ENCODE measurements at places on chromosomes 2 and 18.
A peak's percentile ranks its signal among the peaks of the same experiment; 100 is the strongest.

- no peak for DNase-seq
Observed at GRCh38 chr2:186718122-186718521, 24.3 kb downstream of the FAM171B start.

DNA sequence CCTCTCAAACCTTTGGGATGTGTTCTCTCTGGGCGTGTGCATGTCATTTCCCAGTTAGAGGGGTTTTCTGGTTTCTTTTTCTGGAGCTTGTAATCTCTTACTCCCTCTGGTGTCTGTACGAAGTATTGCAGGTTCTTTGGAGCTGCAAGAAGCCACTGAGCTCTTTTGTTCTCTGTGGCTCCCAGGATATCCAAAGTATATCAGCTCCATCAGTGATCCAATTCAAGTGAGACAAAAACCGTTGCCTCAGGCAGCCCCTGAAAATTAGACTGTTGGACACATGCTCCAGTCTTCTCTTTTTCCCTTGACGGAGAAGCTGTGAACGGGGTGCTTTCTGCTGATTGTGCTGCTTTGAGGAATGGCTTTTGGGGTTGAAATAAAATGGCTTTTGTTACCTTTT is 59.0 kb upstream of the LDLRAD4 start:
- DNase-seq = no peak

GRCh38 chr2:20288642-20289340 is 61.9 kb downstream of the PUM2 start:
- DNase-seq = no peak

DNA sequence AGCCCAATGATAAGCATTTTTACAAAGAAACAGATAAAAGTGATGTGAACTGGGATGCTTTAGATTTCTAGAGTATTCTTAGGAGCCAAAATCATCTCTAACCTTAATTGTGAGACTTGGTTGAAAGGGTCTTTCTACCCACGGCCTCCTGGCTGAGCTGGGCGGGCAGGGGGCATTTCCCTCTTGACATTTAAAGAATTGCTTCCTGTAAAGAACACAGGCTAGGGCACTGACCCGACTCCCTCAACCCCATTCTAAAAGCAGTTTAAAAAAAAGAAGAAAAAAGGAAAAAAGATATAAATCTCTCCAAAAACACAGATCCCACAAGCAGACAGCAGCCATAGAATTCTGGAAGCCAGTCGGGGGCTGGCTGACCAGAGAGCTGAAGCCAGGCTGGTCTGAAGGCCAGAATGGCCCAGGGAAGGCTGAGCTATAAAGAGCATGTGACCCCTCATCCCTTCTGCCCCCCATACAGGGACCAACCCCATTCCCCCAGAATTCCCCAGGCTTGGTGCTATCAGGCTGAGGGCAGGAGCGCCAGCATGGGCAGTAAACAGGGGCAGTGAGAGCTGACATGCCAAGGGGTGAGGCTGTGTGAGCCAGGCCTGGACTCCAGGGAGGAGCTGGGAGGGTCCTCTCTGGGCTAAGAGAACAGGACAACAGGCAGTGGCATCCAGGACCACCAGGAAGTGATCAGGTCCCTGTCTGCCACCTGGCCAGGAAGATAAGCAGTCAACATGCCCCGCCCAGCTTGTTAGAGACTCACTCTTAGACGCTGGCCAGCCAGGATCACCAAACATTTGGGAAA is 188.5 kb downstream of the HDAC4 start:
- DNase-seq = no peak

GRCh38 chr2:166812166-166812891 is 76.0 kb upstream of the XIRP2 start:
- DNase-seq = no peak

DNA sequence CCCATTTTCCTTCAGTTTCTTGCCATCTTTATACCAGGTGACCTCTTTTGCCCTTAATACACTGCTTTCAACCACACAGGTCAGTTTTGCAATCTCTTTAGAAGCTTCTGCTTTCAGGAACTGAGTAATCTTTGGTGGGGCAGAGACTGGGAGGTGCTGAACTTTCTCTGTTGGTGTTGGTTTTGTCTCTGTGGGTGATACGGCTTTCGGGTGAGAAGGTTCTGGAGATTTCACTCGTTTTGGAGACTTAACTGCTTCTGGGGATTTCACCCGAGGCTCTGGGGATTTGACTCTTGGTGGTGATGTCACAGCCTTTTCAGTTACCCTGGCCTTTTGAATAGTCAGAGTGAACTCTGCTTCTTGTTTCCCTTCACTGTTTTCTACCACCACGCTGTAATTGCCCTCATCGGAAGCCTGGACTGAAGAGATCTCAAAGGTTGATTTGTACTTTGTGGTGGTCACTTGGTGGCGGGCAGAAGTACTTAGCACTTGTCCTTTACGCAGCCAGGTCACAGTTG is 50.4 kb downstream of the PLEKHA3 start:
- no peak for DNase-seq

DNA sequence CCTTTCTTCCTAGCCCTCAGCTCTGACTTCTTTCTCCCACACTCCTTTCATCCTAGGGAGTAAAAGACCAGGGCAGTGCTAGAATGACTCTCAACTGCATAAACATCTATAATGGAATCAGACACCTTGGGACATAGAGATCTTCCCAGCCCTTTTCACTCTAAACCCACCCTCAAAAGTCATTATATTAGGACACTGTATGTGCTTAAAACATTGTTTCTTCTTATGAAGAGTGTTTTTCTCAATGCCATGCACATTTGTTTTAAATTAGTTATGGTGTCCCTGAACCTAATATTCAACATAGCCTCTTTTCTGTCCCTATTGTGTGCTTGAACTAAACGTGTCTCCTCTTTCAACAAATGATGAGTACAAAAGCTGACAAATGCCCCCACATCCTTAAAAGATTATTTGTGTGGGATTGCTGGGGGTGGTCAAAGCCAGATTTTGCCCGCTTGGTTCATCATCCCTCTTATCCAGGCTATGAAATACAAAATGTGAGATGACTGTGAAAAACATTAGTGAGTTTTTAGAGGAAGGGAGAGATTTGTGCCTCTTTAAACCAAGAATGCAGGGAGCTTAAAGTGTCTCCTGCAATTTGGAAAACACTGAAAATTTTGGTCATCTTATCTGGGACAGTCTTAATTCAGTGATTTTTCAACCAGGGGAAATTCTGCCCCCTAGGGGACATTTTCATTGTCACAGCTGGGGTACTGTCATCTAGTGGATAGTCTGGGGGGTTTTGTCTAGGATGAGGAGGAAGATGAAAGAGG is 29.0 kb downstream of the SERPINB5 start:
- DNase-seq = no peak

DNA sequence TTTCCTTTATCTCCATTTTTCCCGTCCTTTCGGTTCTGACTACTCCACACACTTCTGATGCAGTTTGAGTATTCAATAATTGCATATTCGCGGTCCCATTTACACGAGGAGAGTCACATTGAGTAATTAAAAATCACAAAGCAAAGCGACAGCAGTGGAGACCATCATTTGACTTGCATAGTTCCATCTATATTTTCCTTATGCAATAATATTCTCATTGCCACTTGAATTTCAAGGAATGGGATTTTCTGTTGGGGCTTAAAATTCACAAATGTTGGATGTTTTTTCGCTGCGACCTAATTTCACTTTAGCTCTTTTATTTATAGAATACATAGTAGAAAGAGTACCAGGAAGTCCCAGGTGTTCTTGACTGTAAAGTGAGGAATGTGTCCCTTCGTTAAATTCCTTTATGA is 186.8 kb downstream of the ZEB2 start:
- peak; percentile 22 for DNase-seq

- DNase-seq = no peak
Observed at GRCh38 chr2:181546086-181546485, 88.9 kb downstream of the ITGA4 start.

- no peak for DNase-seq
Observed at GRCh38 chr2:186060744-186061440, 322.3 kb downstream of the FSIP2 start.

DNA sequence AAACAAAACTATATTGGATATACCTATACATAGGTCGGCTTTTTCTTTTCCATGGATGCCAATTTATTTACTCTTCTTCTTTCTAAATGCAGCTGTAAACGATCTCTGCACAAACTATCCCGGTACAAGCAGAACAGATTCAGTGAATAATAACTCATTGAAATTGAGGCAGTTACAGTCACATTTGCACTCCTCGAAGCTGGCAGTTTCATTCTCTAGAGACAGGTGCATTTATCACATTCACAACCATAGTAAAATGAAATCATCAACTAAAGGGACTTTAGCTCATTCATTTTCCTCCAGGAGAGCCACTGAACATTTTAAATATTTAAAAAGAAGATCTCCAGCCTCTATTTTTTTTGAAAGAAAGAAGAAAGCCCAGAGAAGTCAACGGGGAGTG is 551.7 kb downstream of the LRP1B start:
- DNase-seq = no peak

All from hindlimb muscle (tissue), 1 donor.